ENCODE measurements at places on chromosomes 16 and 17.

GRCh38 chr17:5355421-5356129 is 63.9 kb downstream of the NUP88 start:
- H3K27ac ChIP-seq = peak overlapping the region; percentile 74
- peaks cover 33% of the 10 kb centered on the region for H3K36me3 ChIP-seq
- H3K4me1 ChIP-seq = peaks cover 24% of the 10 kb centered on the region
- DNase-seq = no peak
- no peaks in the 10 kb centered on the region for H3K27me3 ChIP-seq

DNA sequence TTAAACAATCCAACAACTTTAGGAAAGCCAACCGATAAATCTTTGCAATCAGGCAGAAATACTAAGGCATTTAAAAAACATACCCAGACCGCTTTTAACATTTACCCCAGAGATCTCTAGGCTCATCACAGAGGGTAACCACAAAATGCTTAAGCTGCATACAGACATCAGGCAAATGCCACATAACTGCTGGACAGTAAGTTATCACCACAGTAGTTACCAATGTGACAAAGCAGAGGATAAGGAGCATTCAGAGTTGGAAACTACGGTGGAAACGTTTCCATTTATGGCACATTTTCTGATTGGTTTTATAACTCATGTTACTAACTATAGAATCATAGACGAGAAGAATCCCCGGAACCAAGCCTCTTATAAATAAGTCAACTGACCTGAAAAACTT is 77.5 kb downstream of the KANSL1 start:
- H3K4me1 ChIP-seq = peaks cover 54% of the 10 kb centered on the region
- DNase-seq = no peak
- H3K27me3 ChIP-seq = no peaks in the 10 kb centered on the region
- H3K27ac ChIP-seq = no peak overlapping the region

- H3K27me3 ChIP-seq = no peaks in the 10 kb centered on the region
- peaks cover 39% of the 10 kb centered on the region for H3K4me1 ChIP-seq
- H3K36me3 ChIP-seq = no peaks in the 10 kb centered on the region
- H3K27ac ChIP-seq = peak overlapping the region; percentile 60
- no peak for DNase-seq
- H3K4me3 ChIP-seq = peak overlapping the region; percentile 69
These were observed 2.1 kb downstream of the MYO18A start for GRCh38 chr17:29177871-29178749.

- no peak overlapping the region for H3K4me3 ChIP-seq
- no peak for DNase-seq
- H3K36me3 ChIP-seq = peaks cover 24% of the 10 kb centered on the region
These were observed 2.6 kb downstream of the CDK5RAP3 start for GRCh38 chr17:47973541-47973940.

GRCh38 chr17:29090750-29091605 is 48.0 kb downstream of the PIPOX start:
- peaks cover under 1% of the 10 kb centered on the region for H3K4me1 ChIP-seq
- H3K27me3 ChIP-seq = no peaks in the 10 kb centered on the region
- peaks cover 26% of the 10 kb centered on the region for H3K36me3 ChIP-seq
- H3K4me3 ChIP-seq = no peak overlapping the region

DNA sequence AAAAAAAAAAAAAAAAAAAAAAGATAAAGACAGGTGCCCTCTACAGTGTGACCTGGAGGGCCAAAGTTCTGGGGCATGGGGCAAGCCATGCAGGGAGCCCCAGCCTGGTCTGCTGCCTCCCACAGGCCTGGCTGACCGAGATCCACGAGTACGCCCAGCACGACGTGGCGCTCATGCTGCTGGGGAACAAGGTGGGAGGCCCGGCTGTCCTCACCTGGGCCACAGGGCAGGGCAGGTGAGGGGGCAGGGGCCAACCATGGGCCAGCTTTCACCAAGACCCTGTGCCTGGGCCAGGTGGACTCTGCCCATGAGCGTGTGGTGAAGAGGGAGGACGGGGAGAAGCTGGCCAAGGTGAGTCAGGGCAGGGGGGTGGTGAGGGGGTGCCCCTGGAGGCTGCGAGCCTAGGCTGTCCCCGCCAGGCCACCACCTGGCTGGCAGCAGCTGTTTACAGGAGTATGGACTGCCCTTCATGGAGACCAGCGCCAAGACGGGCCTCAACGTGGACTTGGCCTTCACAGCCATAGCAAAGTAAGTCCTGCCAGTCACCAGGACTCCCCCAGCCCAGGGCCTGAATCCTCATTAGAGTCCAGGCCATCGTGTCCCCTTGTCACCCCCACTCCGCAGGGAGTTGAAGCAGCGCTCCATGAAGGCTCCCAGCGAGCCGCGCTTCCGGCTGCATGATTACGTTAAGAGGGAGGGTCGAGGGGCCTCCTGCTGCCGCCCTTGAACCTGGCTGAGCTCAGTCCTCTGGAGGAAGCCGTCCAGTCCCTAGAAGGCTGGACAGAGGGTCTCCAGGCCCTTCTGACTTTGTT is 2.7 kb upstream of the TRAF7 start:
- H3K27ac ChIP-seq = peak overlapping the region; percentile 64
- no peak for DNase-seq
- peaks cover 4% of the 10 kb centered on the region for H3K36me3 ChIP-seq
- H3K4me1 ChIP-seq = peaks cover 71% of the 10 kb centered on the region
- H3K27me3 ChIP-seq = no peaks in the 10 kb centered on the region

DNA sequence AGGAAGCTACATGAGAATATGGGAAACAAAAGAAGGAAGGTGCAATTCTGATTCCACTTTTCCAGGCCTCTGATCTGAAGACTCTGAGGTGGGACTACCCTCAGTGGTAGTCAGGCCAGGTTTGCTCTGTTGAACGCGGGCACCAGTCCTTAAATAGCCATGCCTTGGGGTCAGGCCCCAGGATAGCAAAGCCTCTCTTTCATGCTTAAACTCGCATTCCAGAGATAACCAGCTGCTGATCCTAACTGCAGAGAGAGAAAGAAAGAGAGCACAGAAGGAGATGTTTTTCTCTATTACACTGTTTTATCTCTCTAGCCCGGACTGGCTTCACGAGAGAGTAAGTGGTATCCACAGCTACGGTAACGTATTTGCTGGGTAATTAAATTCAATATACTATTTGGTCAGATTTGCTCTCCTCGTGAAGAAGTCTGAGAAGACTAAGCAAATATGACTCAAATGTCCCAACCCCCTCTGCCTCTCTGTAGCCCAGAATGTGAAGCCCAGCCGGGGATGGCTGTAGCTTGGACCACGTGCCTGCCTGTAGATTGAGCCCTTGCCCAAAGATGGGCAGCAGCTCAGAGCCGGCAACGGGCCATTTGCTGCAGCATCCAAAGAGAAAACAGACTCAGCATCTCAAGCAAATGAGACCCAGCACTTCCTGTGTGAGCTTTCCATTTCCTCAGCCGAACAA is 122.2 kb downstream of the SMG6 start:
- peaks cover 21% of the 10 kb centered on the region for H3K36me3 ChIP-seq
- no peak for DNase-seq
- peak overlapping the region; percentile 60 for H3K27ac ChIP-seq
- H3K4me3 ChIP-seq = no peak overlapping the region

GRCh38 chr16:56330476-56330875 is 94.9 kb downstream of the AMFR start:
- DNase-seq = no peak
- no peak overlapping the region for H3K27ac ChIP-seq
- H3K27me3 ChIP-seq = no peaks in the 10 kb centered on the region
- peaks cover 3% of the 10 kb centered on the region for H3K4me1 ChIP-seq
- H3K36me3 ChIP-seq = no peaks in the 10 kb centered on the region

DNA sequence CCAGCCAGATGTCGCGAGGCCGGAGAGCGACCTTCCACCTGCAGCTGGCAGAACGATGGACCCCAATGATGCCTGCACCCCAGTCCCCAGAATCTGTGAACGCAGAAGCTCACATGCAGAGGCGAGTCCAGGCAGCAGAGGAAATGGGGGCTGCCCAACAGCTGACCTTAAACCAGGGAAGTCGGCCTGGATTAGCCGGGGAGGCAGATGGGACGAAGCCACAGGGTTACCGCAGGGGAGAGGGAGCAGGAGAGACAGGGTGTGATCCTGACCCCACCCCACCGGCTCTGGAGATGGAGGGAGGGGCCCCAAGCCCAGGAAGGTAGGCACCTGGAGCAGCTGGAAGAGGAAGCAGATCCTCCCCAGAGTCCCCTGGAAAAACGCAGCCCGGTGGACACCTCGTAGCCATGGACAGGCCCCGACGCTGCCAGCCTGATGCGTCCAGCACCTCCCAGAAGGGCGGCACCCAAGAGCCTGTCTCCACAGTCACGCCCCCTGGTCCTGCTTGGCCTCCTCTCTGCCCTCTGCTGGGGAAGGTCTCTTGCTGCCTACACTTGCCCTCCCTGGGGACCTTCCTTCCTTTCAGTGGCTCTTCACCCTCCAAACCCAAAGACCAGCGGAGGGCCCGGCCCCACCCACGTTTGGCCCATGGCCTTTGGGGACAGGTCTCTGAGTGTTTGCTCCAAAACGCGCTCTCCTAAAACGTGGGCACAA is 37.3 kb downstream of the PIEZO1 start:
- no peaks in the 10 kb centered on the region for H3K36me3 ChIP-seq
- no peaks in the 10 kb centered on the region for H3K27me3 ChIP-seq
- no peak for DNase-seq
- no peak overlapping the region for H3K27ac ChIP-seq

- H3K36me3 ChIP-seq = no peaks in the 10 kb centered on the region
- H3K4me3 ChIP-seq = no peak overlapping the region
- DNase-seq = no peak
- H3K27ac ChIP-seq = no peak overlapping the region
These were observed 10.7 kb downstream of the CRHR1 start for GRCh38 chr17:45794840-45795239.

- no peaks in the 10 kb centered on the region for H3K36me3 ChIP-seq
- peaks cover 31% of the 10 kb centered on the region for H3K27me3 ChIP-seq
- no peak overlapping the region for H3K27ac ChIP-seq
These were observed 65.1 kb upstream of the MED9 start for GRCh38 chr17:17411692-17412091.

DNA sequence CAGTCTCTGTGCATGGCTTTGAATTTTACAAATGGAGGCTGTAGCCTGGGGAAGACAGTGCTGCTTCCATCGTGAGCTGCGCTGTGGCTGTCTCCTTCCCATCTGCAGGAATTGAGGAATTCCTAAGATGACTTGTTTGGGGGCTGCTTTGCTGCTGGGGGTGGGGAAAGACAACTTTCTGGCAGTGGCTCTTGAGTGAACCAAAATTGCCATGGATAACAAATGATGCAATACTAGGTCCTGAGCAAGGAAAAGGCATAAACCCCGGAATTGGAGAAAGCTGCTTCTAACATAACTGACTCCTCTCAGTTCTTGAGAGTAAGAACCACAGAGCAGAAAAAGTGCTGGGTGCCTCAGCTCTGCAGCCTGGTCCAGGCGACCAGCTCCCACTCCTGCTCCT is 245.0 kb upstream of the RPL38 start:
- no peaks in the 10 kb centered on the region for H3K36me3 ChIP-seq
- no peak overlapping the region for H3K4me3 ChIP-seq
- peaks cover 7% of the 10 kb centered on the region for H3K27me3 ChIP-seq

DNA sequence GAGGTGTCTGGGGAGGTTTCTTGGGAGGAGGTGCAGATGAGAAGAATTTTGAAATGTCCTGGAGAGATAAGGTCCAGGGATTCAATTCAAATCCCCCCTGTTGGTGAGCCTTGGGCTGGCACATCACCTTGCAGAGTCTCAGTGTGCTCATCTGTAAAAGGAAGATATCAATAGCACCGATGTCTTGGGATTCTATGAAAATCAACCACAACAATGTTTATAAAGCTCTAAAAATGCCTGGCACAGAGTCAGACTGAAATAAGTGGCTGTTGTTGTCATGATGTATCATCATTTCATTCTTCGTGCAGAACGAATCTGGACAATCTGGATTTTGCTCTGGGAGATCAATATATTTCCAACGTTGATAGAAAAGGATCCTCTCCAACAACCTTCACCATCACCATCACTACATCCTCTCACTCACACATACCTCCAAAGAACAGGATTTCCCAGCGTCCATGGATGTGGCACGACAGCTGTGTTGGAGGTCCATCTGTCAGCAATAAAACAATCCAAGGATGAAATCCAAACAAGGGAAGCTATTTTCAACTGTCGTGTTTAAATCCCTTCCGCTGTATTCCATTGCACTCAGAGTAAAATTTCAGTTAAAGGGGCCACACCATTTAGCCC is 393.7 kb upstream of the DYNLRB2 start:
- no peak overlapping the region for H3K4me3 ChIP-seq
- no peak overlapping the region for H3K27ac ChIP-seq
- no peaks in the 10 kb centered on the region for H3K36me3 ChIP-seq
- no peaks in the 10 kb centered on the region for H3K27me3 ChIP-seq
- peaks cover 16% of the 10 kb centered on the region for H3K4me1 ChIP-seq

DNA sequence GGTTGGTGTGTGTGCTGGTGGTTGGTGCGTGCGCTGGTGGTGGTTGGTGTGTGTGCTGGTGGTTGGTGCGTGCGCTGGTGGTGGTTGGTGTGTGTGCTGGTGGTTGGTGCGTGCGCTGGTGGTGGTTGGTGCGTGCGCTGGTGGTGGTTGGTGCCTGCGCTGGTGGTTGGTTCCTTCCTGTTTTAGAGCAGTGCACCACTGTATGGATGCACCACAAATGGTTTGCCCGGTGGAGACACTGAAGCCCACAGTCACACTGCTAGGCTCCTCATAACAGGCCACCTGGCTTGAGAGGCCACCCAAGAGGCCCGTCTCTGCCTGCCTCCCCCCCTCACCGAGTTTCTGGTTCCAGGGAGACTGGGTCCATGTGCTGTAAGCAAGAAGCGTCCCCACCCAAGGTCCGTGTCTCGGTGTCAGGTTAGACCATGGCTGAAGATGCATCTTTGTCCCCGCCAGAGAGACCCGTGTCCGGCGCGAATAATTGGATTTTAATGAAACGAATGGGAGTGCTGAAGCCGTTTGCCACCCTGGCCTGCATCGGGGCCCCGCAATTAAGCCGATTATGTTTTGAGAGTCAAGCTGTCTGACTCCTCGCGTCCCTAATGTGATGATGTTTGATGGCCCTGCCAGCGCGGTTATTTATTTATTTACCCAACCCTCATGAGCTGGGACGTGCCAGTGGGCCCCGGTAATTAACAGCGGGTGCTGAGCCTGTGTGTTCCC is 161.3 kb upstream of the GSE1 start:
- H3K4me3 ChIP-seq = no peak overlapping the region
- H3K4me1 ChIP-seq = peaks cover 9% of the 10 kb centered on the region
- H3K27ac ChIP-seq = no peak overlapping the region
- no peak for DNase-seq
- H3K27me3 ChIP-seq = no peaks in the 10 kb centered on the region

- peak overlapping the region; percentile 92 for H3K27ac ChIP-seq
- DNase-seq = no peak
- no peaks in the 10 kb centered on the region for H3K27me3 ChIP-seq
- H3K4me3 ChIP-seq = no peak overlapping the region
- peaks cover 4% of the 10 kb centered on the region for H3K36me3 ChIP-seq
- peaks cover 46% of the 10 kb centered on the region for H3K4me1 ChIP-seq
These were observed 3.5 kb downstream of the ZBTB4 start for GRCh38 chr17:7475764-7476422.
